ENCODE measurements at places on chromosomes 7 and 10.

DNA sequence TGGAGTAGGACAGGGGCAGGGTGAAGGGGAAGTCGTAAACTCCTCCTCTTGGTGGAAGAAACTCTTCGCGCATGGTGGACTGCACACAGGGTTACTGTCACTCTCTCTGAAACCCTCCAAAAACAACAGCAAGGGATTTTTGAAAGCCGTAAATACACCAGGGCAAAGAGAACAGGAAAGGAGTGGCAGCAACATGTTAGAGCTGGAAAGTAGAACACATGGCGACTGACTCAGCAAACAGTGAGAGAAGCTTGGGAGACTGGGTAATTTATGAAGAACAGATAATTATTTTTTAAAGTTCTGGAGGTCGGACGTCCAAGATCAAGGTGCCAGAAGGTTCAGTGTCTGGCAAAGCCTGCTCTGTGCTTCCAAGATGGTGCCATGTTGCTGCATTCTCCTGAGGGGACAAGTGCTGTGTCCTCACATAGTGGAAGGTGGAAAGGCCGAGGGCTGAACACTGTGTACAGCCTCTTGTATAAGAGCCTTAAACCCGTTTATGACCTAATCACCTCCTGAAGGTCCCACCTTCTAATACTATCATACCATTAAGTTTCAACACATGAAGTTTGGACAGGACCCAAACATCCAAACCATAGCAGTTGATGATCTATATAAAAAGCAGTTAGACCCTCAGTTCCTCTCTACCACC, 22.5 kb upstream of the C10orf53 start:
- no peak for ATAC-seq

- ATAC-seq: no peak
Measured at GRCh38 chr7:120780938-120781337, 77.0 kb downstream of the TSPAN12 start.

DNA sequence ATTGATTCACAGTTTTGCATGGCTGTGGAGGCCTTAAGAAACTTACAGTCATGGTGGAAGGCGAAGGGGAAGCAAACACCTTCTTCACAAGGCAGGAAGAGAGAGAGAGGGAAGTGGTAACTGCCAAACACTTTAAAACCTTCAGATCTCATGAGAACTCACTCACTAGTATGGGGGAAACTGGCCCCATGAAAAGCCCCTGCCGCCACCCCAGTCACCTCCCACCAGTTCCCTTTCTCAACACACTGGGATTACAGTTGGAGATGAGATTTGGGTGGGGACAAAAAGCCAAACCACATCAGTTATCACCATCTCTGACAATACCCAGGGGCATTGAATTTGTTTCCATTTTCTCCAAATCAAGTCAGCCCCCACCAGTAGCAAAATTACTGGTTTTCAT, 740.4 kb downstream of the GATA3 start:
- no peak for ATAC-seq

DNA sequence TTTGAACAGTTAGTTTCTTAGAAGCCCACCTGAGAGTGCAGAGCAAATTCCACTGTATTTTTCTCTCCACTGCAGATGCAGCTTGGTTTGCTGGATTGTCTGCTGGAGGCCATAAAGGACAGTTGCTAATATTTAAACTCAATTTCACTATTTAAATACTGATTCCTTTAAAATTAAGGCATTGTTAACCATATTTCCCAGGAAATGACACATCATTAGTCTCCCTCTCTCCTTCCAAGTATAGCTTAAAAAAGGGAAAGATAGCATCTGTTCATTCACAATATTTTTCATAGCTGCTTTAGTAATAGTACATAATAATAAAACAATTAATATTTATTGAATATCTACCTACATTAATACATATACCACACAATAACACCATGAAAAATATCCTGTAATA, 252.9 kb downstream of the HGF start:
- ATAC-seq: no peak

DNA sequence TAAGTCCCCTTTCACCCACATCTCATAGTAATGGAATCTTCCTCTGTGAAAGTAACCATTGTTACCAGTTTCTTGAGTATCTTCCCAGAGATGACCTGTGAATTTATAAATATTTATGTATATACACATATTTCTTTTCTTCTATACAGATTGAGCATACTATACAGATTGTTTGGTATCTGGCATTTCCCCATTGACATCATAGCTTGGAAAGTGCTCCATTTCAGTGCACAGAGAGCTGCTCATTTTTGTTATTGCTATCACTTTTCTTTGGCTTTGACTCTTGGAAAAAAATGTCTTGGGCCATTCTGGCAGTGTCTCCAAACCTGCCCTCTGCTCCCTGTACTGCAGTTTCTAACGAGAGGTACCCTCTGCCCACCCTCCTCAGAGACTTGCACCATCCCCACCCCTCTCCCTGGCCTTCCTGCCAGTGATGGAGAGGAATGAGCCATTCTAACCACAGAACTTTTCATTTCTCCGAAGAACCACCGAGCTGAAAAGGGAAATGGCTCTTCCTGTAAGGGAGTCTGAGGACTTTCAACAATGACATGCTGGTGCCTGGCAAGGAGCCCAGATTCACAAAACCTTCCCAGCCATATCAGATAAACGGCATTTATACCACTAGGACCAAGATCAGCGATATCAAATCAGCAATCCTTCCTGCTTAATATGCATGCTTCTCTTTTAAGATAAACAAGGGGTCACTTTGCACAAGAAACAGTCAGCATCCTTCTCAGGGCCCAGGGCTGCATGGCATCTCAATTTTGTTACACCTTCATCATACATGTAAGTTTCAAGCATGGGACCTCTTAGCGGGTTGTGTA, 19.7 kb upstream of the CCSER2 start:
- ATAC-seq: peak; percentile 81
